ENCODE measurements at places on chromosomes 6 and 20. TPM values are rescaled to one million over a fixed set of nuclear protein-coding genes. Genes with fewer than 3 reads are reported as not detected.

ME1 gene
- total RNA-seq, result not detected

CRIP3 gene
- total RNA-seq, result not detected

SALL4 gene
- not detected for total RNA-seq

GRCh38 chr20:16488086-16488485 is 85.2 kb downstream of the KIF16B start:
- H3K27me3 ChIP-seq, result no peaks in the 10 kb centered on the region
- H3K27ac ChIP-seq, result no peak overlapping the region
- DNase-seq, result no peak

GRCh38 chr20:9134346-9134745 is 65.5 kb downstream of the PLCB4 start:
- H3K36me3 ChIP-seq, result no peaks in the 10 kb centered on the region
- DNase-seq, result no peak
- H3K27me3 ChIP-seq, result peaks cover 5% of the 10 kb centered on the region
- no peak overlapping the region for H3K27ac ChIP-seq
- H3K4me1 ChIP-seq, result no peaks in the 10 kb centered on the region

STAU1 gene
- 135 TPM for total RNA-seq

- peaks cover 88% of the 10 kb centered on the region for H3K36me3 ChIP-seq
- H3K27me3 ChIP-seq, result no peaks in the 10 kb centered on the region
- no peak for DNase-seq
- H3K4me1 ChIP-seq, result no peaks in the 10 kb centered on the region
Observed at GRCh38 chr6:87675004-87675681, 26.9 kb downstream of the AKIRIN2 start.

PTCRA gene
- not detected for total RNA-seq

WFDC12 gene
- total RNA-seq, result not detected

GRCh38 chr20:19070681-19071445 is 141.6 kb upstream of the SLC24A3 start:
- no peak overlapping the region for H3K27ac ChIP-seq
- H3K36me3 ChIP-seq, result no peaks in the 10 kb centered on the region
- H3K4me1 ChIP-seq, result no peaks in the 10 kb centered on the region
- no peaks in the 10 kb centered on the region for H3K27me3 ChIP-seq
- H3K4me3 ChIP-seq, result no peak overlapping the region

PNPLA1 gene
- not detected for total RNA-seq

COL20A1 gene
- total RNA-seq, result 0.18 TPM

- no peak overlapping the region for H3K27ac ChIP-seq
- H3K4me3 ChIP-seq, result no peak overlapping the region
- H3K4me1 ChIP-seq, result no peaks in the 10 kb centered on the region
- H3K36me3 ChIP-seq, result no peaks in the 10 kb centered on the region
- H3K27me3 ChIP-seq, result no peaks in the 10 kb centered on the region
- no peak for DNase-seq
Observed at GRCh38 chr6:157383471-157383870, 2.5 kb downstream of the ZDHHC14 start.

- no peak overlapping the region for H3K27ac ChIP-seq
- no peaks in the 10 kb centered on the region for H3K4me1 ChIP-seq
- DNase-seq, result no peak
Observed at GRCh38 chr6:5511954-5512353, 250.6 kb downstream of the FARS2 start.

DNA sequence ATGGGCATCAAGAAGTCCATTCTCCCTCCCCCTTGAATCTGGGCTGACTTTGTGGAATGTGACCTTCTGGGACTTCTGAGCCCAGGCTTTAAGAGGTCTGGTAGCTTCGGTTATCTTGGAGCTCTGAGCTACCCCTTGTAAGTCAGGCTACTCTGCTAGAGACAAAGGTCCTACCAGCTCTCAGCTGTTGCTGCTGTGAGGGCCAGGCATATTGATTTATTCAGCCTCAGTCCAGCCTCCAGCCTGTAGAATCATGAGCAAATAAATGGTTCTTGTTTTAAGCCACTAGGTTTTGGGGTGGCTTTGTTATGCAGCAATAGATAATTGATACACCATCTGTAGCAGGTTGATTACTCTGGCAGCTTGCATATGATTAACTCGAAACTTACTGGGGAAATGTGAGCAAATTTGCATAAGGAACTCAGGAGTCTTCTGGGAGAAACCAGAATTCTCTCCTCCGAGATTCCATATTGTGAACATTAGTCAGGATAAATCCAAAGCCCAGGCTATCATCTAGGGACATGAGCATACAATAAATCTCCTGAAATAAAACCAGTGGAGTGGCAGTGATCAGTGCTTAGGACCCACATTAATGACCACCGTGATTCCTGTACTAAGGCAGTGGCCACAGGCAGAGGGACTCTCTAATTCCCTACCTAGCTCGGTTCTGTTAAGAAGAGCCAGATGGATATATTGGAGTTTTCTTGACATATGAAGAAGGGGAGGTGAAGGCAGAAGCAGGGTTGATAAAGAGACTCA is 336.1 kb downstream of the CDC5L start:
- DNase-seq, result peak; percentile 43
- H3K27ac ChIP-seq, result no peak overlapping the region
- H3K4me1 ChIP-seq, result peaks cover 19% of the 10 kb centered on the region
- H3K4me3 ChIP-seq, result no peak overlapping the region
- H3K27me3 ChIP-seq, result no peaks in the 10 kb centered on the region

- H3K36me3 ChIP-seq, result no peaks in the 10 kb centered on the region
- H3K27me3 ChIP-seq, result no peaks in the 10 kb centered on the region
- DNase-seq, result no peak
- no peak overlapping the region for H3K4me3 ChIP-seq
- no peak overlapping the region for H3K27ac ChIP-seq
Observed at GRCh38 chr20:42714298-42715141, 475.2 kb downstream of the PTPRT start.

SLC17A9 gene
- total RNA-seq, result 2.1 TPM

DNA sequence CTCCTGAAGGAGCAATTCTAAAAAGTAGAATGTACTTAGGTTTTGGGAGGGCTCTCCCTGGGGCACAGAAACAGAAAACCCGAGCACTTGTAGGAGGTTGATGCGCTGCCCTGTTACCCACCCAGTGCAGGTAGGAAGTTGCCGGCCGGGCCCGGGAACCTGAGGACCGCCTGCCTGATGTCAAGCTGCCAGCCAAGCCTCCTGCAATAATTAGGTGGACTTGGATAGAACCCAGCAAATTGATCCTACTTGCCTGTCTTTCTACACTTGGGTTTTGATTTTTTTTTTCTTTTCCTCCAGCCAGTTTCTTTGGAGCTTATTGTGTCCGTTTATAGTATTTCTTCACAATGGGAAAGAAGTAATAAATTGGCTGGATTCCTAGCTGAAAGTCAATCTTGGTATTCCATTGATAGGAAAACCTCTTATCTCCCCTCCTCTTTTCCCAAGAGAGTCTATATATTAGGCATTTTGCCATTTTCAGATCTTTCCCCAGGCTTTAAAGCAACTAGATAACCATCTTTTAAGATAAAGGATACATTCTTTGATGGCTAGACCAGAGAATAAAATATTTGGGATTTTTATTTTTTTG is 78.3 kb upstream of the FYN start:
- H3K4me1 ChIP-seq, result peaks cover 31% of the 10 kb centered on the region
- no peak overlapping the region for H3K4me3 ChIP-seq
- H3K27ac ChIP-seq, result no peak overlapping the region
- no peaks in the 10 kb centered on the region for H3K27me3 ChIP-seq

GRCh38 chr20:4866429-4866828 is 134.9 kb downstream of the SLC23A2 start:
- no peaks in the 10 kb centered on the region for H3K4me1 ChIP-seq
- no peak for DNase-seq
- no peak overlapping the region for H3K4me3 ChIP-seq
- H3K27ac ChIP-seq, result no peak overlapping the region
- peaks cover 3% of the 10 kb centered on the region for H3K36me3 ChIP-seq

- H3K4me3 ChIP-seq, result peak overlapping the region; percentile 75
- H3K27ac ChIP-seq, result peak overlapping the region; percentile 77
- H3K27me3 ChIP-seq, result no peaks in the 10 kb centered on the region
Observed at GRCh38 chr6:82365016-82365795, 1.6 kb downstream of the TPBG start.

LHFPL5 gene
- total RNA-seq, result 0.10 TPM

GRM1 gene
- total RNA-seq, result 0.13 TPM

DNA sequence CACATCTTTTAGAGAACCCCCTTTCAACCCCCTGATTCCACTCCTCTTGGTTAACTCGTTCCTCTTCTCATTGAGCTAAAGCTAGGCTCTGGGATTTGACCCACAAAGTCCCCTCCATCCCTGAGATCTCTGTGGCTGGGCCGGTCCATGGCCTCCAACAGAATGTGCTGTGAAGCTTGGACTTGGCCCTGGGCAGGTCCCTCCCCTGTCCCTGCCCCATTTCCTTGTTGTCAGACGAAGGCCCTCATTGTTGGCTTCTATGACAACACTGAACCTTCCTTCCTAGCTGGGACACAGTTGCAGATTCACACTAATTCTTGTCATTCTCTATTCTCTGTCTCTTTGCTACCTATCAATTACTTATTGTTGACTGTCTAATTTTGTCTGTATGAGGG is 156.1 kb downstream of the SYCP2 start:
- H3K27ac ChIP-seq, result no peak overlapping the region
- H3K4me3 ChIP-seq, result no peak overlapping the region
- H3K27me3 ChIP-seq, result peaks cover 39% of the 10 kb centered on the region
- no peak for DNase-seq

GRCh38 chr20:37317316-37317715 is 27.9 kb downstream of the MANBAL start:
- 0 out of 2 replicates have a peak, but pooled peaks cover 3% of the 10 kb centered on the region for H3K36me3 ChIP-seq
- peaks cover 31% of the 10 kb centered on the region for H3K4me1 ChIP-seq
- H3K27me3 ChIP-seq, result no peaks in the 10 kb centered on the region
- DNase-seq, result no peak

DNA sequence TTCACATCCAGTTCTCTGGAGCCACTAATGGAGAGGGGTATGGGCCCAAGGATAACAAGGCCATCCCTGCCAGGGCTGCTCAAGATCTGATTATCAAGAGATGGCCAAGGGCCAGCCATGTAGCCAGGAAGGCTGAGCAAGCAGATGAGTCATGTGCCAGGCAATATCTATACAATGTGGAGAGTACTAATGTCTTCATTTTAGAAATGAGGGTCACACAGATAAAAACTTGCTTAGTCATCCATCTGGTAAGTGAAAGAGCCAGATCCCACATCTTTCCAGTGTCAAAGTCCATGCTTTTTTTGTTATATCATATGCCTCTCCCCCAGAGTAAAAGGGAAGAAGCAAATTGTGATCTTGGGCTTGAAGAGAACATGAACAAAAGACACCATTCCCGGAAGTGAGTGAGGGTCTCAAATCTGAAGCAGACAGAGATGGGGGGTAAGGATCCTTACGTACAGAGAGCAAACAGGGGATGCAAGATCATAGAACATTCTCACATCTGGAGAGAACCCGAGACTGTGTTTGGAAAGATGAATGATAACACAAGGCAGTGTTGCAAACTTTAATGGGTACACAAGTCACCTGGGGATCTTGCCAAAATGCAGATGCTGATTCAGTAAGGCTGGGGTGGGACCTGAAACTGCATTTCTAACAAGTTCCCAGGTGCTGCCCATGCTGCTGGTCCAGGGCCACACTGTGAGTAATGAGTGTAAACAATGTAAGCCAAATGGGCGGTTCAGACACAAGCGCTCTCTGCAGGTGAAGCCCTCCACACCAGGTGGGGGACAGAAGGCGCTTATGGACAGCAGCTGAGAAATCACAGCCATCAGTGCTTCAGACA is 20.0 kb upstream of the GSTA3 start:
- no peak for DNase-seq
- no peak overlapping the region for H3K4me3 ChIP-seq
- no peak overlapping the region for H3K27ac ChIP-seq
- no peaks in the 10 kb centered on the region for H3K4me1 ChIP-seq

DNA sequence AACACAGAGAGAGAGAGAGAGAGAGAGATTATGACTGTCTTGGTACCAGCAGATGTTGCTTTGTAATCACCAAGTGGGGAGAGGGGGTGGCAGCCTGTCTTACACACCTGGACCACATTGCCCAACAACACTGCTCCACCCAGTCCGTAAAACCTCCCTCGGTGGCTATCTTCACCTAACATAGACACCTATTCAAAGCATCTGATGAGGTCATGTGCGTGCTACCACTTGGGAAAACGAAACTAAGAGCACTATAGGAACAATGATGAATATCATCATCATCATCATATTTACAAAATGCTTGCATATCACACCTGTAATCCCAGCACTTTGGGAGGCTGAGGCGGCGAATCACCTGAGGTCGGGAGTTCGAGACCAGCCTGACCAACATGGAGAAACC is 24.1 kb upstream of the SALL4 start:
- no peak for DNase-seq
- no peak overlapping the region for H3K4me3 ChIP-seq
- no peaks in the 10 kb centered on the region for H3K36me3 ChIP-seq
- no peak overlapping the region for H3K27ac ChIP-seq
- no peaks in the 10 kb centered on the region for H3K4me1 ChIP-seq

GRCh38 chr6:66675906-66676305 is 968.9 kb upstream of the EYS start:
- no peaks in the 10 kb centered on the region for H3K27me3 ChIP-seq
- no peaks in the 10 kb centered on the region for H3K36me3 ChIP-seq
- H3K4me1 ChIP-seq, result no peaks in the 10 kb centered on the region
- H3K4me3 ChIP-seq, result no peak overlapping the region

- H3K4me1 ChIP-seq, result no peaks in the 10 kb centered on the region
- H3K27ac ChIP-seq, result no peak overlapping the region
- DNase-seq, result no peak
- H3K27me3 ChIP-seq, result no peaks in the 10 kb centered on the region
- no peaks in the 10 kb centered on the region for H3K36me3 ChIP-seq
- H3K4me3 ChIP-seq, result no peak overlapping the region
Observed at GRCh38 chr6:133683606-133684005, 205.3 kb upstream of the TCF21 start.

GRCh38 chr20:23126281-23127061 is 40.3 kb upstream of the CD93 start:
- no peaks in the 10 kb centered on the region for H3K36me3 ChIP-seq
- H3K4me1 ChIP-seq, result peaks cover 40% of the 10 kb centered on the region
- no peak for DNase-seq
- H3K4me3 ChIP-seq, result no peak overlapping the region
- no peaks in the 10 kb centered on the region for H3K27me3 ChIP-seq

DNA sequence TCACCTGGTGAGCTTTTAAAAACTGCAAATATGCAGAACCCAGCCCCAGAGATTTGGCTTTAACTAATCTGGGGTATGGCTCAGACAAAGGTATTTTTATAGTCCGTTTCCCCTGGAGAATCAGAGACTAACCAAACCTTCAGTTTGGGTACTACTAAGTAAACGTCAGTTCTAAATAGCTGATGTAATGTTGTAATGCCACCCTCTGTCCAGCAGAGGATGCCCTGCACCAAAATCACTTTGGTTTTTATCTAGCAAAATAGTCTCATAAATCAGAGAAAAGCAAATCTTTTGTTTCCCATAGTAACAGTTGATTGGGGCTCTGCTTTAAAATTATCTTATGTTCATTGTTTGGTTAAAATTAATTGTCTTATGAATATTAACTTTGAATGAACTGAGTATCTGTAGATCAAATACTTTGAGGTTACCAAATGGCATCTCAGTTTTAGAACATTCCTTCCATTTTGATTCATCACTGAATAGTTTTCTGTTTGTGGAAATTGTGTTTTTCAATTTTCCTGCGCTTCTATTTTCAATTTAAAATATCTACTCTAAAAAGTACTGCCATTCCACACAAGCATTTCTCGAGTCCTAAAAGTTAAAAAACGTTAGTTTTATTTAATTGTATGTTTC is 278.3 kb upstream of the PLCB4 start:
- no peaks in the 10 kb centered on the region for H3K27me3 ChIP-seq
- no peaks in the 10 kb centered on the region for H3K36me3 ChIP-seq
- H3K4me3 ChIP-seq, result no peak overlapping the region
- DNase-seq, result peak; percentile 63
- H3K4me1 ChIP-seq, result no peaks in the 10 kb centered on the region

KHDC1 gene
- not detected for total RNA-seq

GRCh38 chr6:28357036-28357435 is 7.3 kb downstream of the ZKSCAN3 start:
- no peaks in the 10 kb centered on the region for H3K27me3 ChIP-seq
- H3K36me3 ChIP-seq, result no peaks in the 10 kb centered on the region
- no peak overlapping the region for H3K27ac ChIP-seq

HRH3 gene
- total RNA-seq, result 0.15 TPM

AFG1L gene
- total RNA-seq, result 6.3 TPM

Measured in SJCRH30 (cell line).